Spleen (tissue), 13 donors: ENCODE measurements at places on chromosomes 12 and 14.
A peak's percentile ranks its signal among the peaks of the same experiment; 100 is the strongest.

GRCh38 chr12:105977652-105978051 is 161.1 kb downstream of the NUAK1 start:
- no peak for DNase-seq

- DNase-seq: no peak
Measured at GRCh38 chr14:99596071-99596627, 7.9 kb downstream of the CCDC85C start.

DNA sequence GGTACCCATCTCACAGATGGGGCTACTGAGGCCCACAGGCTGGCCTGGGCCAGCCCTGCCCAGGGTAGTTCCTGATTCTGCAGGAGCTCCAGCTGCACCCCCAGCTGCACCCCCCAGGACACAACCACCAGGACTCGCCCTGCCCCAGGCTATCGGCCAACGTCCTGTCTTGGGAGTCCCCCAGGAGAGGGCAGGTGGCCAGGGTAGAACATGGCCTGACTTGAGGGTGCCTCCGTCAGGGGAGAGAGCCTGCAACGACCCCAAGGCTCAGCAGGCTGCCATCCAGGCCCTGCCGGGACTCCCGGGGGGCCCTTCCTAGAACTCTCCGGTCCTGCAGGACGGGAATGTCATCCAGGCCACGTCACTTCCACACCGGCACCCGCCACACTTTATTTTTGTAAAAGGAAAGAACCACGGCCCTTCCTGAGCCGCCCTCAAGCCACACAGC is 15.8 kb downstream of the JAG2 start:
- DNase-seq: peak; percentile 68

DNA sequence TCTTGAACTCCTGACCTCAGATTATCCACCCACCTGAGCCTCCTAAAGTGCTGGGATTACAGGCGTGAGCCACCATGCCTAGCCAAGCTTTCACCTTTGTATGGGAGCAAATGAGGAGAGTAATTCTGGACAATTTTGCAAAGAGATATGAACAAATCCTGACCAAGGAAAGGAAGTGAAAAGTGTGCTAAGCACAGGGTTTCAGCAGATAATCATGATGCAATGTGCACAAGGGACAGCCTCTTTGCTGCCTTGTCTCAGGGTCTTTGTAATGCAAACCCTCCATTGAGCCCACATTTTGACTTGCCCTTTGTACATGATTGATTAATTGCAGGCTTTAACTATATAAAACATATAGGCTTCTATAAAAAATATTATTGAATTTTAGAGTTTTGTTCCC is 9.2 kb upstream of the PYGL start:
- DNase-seq: no peak

DNA sequence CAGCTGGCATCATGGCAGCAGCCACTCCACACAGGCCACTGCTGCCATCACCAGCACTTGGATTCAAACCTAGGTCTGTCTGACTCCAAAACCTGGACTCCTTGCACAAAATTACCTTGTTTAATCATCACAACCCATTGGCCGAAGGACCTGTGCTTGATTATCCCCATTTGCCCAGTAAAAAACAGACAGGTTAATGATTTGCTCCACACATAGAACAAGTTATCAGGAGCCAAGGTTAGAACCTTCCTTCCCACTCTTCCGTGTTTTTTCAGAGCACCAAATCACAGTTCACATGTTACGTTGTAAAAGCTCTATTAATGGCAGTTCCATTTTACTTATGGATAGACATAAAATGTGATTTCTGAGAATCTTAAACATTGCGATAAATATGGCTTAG is 23.5 kb upstream of the CPM start:
- DNase-seq: no peak

DNA sequence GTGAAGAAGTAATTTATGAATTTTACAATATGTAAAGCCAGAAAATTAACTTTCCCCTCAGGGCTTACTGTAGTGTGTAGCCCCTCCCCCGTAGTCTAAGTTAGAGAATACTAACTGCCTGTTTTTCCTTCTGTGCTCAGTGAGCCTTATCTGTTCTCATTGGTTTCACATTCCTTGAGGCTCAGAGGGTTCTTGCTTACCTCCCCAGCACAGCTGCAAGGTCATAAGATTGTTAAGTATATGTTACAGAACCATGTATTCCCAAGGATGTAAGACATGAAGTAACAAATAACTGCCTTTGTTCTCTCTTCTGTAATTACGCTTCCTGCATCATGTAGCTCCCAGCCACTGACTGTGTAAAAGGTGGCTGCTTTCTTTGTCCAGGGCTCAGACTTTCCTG is 1351.1 kb downstream of the TMEM121 start:
- DNase-seq: no peak

GRCh38 chr12:67042697-67043131 is 226.4 kb upstream of the CAND1 start:
- DNase-seq: no peak

GRCh38 chr14:105013150-105013785 is 7.6 kb downstream of the CDCA4 start:
- peak; percentile 35 for DNase-seq

GRCh38 chr14:72701237-72701565 is 192.7 kb downstream of the DPF3 start:
- DNase-seq: no peak

DNA sequence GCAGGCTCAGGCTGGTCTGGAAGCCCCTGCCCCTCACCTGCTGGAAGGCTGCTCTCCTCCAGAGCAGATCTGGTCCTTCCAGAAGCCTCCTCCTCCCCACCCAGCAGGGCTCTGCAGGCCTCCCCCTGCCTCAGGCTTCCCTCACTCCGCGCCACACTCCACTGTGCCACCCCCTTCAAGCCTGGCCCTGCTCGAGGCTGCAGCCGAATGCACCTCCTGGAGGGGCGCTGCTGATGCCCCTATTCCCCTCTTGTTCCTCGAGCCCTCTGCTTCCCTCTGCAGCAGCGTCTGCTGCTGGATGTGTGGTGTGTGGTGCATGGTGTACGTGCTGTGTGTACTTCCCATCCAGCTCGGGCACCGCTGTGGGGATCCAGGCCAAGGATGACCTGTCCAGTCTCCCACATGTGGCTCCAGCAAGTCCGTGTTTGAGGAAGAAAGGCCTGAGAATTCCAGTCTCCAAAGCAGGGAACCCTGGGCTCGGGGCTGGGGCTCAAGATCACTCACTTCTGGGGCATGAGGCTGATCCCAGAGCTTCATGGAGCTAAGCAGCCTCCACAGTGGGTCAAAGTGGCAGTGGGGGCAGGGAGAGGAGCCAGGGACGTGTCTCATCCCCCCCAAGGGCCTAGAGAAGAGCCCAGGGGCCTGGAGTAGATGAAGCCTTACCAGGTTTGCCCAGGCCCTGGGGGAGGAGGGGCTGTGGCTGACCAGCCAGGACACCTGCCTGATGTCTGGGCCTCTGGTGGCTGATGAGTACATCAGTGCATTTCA is 136.0 kb upstream of the C14orf180 start:
- DNase-seq: peak; percentile 75

DNA sequence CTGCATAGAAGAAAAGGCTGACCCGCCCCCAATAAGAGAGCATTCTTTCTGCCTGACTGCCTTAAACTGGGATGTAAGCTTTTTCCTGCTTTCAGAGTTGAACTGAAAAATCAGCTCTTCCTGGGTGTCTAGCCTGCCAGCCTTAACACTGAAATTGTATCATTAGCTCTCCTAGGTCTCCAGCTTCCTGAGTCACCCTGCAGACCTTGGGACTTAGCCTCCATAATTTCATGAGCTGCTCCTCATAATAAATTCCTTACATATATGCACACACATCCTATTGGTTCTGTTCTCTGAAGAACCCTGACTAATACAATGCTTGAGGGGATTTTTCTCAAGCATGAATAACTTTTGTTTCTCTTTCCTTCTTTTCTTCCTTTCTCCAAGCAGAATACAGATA is 76.4 kb upstream of the FAR2 start:
- no peak for DNase-seq

- peak; percentile 75 for DNase-seq
Measured at GRCh38 chr12:58919231-58920101, 838 bp downstream of the LRIG3 start.

GRCh38 chr14:99326041-99326710 is 54.2 kb upstream of the BCL11B start:
- DNase-seq: no peak

DNA sequence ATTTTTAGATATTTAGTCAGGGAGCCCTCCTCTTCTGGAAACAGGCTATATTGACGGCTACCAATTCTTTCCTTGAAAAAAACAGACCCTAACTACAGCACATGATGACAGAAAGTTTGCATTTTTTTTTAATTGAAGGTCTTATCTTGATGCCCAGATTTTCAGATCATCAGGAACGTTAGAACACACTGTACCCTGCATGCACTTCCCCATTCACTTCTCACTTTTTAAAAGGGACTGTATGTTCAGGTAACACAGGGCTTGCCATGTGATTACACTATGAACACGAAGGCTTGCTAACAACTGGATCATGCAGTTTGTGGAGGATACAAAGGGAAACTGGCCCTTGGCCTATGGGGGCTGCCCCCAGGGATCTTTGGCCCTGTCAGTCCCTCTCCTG is 92.6 kb downstream of the RPS29 start:
- DNase-seq: no peak

GRCh38 chr12:12470751-12471306 is 91.8 kb downstream of the DUSP16 start:
- no peak for DNase-seq

DNA sequence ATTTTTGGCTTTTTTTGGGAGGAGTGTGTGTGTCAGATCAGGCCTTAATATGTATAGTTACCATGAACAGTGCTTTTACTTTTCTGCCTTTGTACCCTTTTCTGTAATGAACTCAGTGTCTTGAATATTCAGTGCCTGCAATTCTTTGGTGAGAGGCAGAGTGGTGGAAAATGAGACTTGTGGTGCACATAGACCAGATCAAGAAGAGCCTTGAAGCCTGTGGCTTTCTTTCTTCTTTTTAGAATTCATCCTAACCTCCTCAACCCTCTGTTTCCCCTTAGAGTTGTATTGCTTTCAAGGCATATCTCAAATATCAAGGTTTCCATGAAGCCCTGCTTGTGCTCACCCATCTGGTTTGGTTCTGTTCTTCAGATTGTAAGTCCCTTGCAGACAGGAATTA is 2.6 kb downstream of the YLPM1 start:
- no peak for DNase-seq

DNA sequence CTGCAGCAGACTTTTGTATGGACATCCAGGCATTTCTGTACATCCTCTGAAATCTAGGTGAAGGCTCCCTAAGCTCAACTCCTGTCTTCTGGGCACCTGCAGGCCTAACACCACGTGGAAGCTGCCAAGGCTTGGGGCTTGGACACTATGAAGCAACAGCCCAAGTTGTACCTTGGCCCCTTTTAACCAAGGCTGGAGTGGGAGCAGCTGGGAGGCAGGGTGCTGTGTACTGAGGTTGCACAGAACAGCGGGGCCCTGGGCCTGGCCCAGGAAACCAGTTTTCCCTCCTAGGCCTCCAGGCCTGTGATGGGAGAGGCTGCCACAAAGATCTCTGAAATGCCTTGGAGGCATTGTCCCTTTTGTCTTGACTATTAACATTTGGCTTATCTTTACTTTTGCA is 214.4 kb upstream of the LRIG3 start:
- no peak for DNase-seq

DNA sequence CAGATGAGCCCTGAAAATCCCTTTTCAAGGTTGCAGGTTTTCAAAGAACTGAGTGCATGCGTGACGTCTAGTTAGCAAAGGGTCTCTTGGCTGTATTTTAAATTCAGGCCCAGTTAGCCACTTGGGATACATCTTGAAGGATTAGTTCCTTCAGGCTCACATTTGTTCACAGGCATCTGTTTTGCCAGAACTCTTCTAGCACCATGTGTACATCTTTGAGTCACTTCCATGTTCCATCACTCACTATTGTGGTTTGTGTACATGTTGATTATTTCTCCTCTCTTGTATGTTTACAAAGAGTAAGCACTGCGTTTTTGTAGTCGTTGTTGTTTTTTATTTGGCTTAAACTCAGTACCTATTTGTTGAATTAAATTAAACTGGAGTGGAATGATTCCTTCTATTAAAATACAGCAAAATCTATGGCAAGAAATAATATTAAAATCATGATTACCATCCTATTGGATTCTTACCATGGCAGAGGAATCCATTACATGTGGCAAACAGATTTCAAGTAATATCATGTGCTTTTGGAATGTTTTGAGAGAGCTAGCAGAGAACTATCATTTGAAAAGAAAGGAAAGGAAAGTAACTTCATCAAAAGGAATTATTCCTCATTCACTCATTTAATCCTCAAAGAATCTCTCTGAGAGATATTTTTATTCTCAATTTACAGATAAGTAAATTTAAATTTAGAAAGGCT is 438.9 kb upstream of the FAR2 start:
- no peak for DNase-seq

GRCh38 chr14:106080922-106081321 is 554.5 kb downstream of the TMEM121 start:
- DNase-seq: no peak

GRCh38 chr12:110686294-110686903 is 2.5 kb downstream of the HVCN1 start:
- DNase-seq: peak; percentile 36

- DNase-seq: no peak
Measured at GRCh38 chr12:41899577-41899976, 245.1 kb downstream of the GXYLT1 start.

- no peak for DNase-seq
Measured at GRCh38 chr12:86138770-86139169, 117.4 kb downstream of the MGAT4C start.

DNA sequence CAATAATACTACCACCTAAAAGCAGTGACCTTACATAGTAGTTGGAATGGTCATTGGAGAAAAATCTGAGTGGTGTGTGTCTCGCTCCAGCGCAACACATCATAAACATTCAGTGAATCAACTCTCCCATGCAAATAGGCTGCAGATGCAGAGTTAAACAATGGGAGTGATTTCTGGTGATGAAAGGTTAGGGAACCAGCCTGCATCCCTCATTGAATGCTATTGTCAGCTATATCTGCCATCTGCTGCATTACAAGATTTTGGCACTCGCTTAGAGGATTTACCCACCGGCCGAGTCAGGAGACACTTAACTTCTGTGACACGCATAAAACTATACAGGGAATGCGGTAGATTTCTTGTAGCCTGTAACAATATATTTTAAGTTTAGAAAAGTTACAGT is 900.9 kb downstream of the FLRT2 start:
- DNase-seq: no peak

DNA sequence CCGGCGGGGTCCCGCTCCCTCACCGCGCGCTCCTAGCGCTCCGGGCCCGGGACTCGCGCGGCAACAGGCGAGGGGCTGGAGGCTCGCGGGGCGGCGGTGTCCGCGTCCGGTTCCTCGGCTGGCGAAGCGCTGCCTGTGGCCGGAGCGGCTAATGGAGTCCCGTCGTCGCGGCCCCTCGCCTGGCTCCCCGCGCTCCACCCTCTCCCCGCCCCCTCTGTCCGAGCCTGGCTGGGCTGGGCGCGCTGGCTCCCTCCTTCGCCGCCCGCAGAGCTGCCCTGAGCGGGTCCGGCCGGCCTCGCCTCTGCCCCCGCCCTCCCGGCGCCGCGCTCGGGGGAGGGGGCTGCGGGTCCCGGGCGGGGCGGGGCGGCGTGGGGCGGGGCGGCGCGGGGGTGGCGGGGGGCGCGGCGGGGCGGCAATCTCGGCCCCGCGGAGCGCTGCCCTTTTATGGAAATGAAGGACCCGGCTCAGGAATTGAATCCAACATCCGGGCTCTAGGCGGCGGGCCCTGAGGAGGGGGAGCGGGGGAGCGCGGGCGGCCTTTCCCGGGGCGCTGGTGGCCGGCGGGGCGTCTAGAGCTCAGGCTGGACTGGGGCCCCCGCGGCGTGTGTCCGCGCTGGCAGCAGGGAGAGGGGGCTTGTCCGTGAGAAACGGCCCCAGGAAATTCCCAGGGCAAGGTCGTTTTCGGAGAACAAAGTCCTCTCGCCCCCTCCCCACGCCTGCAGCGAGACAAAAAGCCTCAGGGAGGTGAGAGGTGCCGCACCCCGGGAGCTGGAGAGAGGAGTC is at the start of gene FERMT2:
Gene FERMT2, minus strand, starts transcription at position 153 of the 783 bp plus-strand sequence. CDS start 482 bp downstream, outside the sequence.
- peak; percentile 84 for DNase-seq

GRCh38 chr14:52949711-52950409 is 990 bp downstream of the FERMT2 start:
- no peak for DNase-seq
